Ammon's horn (tissue), 1 donor: ENCODE measurements at places on chromosomes 6 and 20.

- DNase-seq, result no peak
Measured at GRCh38 chr6:131972741-131973140, 21.6 kb upstream of the CCN2 start.

DNA sequence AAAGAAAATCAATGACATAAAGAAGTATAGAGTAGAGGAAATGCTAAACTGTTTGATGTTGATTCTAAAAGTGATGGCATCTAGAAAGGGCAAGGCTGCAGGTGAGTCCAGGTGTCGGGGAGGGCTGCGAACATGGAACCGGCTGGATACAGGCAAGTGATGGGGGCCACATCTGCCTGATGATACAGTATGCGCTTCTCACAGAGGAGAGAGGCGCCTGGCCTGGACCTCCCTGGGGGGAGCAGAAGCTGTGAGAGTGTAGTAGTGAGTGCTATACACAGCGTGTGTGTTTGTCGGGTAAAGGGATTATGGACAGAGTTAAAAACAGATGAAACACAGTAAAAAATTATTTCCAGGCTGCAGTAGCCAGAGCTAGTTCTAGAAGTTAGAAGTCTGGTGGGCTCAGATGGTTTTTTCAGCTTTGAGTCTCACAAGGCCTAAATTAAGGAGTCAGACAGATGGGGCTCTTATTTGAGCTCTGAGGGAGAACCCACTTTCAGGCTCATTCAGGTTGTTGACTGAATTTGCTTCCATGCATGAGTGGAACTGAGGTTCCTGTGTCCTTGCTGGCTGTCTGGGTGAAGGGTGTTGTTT is 195.8 kb upstream of the ARG1 start:
- no peak for DNase-seq

DNA sequence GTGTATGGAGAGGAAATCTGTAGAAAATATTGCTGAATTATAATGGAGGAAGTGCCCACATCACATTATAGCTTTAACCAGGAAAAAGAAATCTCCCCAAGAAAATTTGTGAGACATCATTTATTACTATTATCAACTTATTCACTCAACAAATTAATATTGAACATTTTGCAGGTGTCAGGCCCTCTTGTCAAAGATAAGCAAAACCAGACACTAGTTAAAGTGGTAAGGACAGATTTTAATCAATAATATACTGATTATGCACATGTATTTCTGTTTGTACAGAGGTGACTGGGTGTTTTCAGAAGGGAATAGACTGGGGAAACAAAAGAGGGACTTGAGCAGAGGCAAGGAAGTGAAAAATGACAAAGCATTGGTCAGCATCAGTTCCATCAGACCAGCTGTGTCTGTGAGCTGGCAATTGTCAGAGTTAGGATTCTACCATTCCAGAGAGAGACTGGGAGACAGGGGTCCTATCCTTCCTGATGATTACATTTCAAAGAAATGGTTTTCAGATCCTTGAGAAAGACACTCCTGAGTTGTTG is 519.2 kb downstream of the UTRN start:
- no peak for DNase-seq

DNA sequence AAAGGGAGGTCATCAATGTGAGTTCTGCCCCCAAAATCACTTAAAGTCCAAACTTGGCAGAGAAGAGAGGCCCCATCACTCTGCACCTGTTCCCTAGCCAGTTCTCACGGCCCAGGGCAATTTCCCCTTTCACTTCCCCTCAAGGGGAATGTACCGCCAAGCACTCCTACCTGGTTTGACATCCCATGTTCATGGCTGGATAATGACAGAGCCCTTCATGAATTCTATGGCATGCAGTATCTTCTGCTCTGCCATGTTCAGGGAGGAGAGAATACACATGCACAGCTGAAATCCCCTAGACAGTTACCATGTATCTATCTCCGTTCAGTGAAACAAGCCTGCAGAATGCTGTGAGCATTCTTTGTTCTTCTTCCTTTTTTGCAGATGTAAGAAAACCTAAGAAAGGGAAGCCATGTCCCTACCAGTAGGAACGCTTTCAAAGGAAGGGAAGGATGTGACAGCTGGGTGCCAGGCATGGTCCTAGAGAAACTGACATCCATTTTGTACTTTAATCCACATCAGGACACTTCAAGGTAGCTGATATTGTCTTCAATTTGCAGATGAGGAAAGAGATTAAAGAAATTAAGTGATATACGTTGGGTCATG is 79.8 kb upstream of the ARID1B start:
- DNase-seq, result no peak

- no peak for DNase-seq
Measured at GRCh38 chr6:163962627-163963117, 548.2 kb downstream of the QKI start.
